ENCODE measurements at places on chromosomes 16 and 17.
A peak's percentile ranks its signal among the peaks of the same experiment; 100 is the strongest.

GRCh38 chr17:4276514-4276913 lies 12.7 kb upstream of the ANKFY1 start:
- no peak for DNase-seq

GRCh38 chr17:83091257-83092141 lies 12.1 kb downstream of the METRNL start:
- no peak for DNase-seq

GRCh38 chr17:41494524-41494923 lies 4.8 kb upstream of the KRT36 start:
- DNase-seq, result no peak

DNA sequence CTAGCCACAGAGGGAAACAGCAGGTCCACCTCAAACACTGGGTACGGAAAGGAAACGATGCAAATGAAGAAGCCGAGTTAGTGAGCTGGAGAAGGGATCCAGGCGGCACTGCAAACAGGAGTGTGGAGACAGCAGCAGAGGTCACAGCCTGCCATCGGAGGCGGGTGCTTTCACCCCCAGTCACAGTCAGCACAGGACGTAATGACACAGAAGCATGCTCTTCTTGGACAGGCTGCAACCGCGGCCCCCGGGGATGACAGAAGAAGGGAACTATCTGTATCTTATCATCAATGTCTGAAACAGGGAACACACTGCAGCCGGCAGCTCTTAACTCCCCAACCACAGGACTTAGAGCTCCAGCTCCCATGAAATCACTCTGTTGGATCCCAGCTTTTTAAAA lies 16.1 kb upstream of the SLC38A8 start:
- DNase-seq, result no peak

- DNase-seq, result no peak
Observed at GRCh38 chr17:76995387-76996105, 127.3 kb downstream of the MGAT5B start.

GRCh38 chr16:81547194-81547938 lies 102.8 kb downstream of the CMIP start:
- no peak for DNase-seq

DNA sequence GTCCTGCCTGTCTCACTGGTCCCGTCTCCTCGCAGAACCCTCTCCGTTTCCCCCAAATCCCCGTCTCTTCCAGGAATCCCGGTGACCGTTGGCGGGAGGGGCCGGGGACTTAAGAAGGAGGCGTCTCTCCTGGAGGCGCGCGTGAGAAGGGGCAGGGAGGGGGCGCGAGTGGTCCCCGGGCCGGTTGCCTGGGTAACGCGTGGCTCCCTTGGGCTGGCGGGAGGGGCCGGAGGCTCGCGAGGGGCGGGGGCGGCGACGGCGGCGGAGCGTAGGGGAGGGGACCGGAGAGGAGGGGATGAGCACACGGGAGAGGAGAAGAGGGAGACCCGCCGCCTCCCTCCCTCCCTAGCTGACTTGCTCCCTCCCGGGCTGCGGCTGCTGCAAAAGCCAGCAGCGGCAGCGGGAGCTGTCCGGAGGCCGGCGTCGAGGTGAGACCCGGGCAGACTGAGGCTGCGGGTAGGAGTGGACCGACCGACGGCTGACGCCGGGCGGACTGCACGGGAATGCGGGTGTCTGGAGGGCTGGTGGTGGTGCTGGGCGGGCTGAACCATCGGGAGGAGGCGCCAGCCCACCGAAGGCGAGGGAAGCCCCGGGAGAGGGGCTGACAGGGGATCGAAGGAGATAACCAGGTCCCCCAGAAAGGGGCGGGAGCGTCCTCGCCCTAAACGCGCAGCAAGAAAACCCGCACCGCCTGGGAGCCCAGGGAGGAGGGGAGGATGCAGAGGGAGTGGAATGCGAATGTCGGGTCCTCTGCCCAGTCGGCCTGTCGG lies at the start of gene PRRT2:
TSS of gene PRRT2 (plus strand) at position 298 of the 770 bp plus-strand sequence. CDS start 862 bp downstream, outside the sequence.
- peak; percentile 62 for DNase-seq

DNA sequence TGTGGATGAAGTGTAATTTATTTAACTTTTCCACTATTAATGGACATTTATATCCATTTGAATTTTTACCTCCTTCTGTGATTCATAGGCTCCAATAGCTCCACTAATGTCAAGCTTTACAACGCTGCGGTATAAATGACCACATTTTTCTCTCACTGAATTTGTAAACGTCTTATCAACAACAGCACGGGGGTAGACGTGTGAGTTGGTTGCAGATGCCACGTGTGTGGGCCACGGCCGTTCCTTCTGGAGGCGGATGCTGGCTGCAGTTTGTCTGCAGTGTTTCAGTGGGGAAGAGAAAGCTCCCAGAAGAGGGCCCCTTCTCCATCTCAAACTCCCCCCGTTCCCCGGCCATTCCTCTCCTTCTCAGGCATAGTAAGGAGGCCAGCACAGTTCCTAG lies 68.2 kb upstream of the XYLT1 start:
- DNase-seq, result no peak

GRCh38 chr16:57994778-57995177 lies 5.7 kb downstream of the ZNF319 start:
- DNase-seq, result peak; percentile 52

- no peak for DNase-seq
Observed at GRCh38 chr17:79878329-79878947, 39.2 kb upstream of the CBX4 start.

DNA sequence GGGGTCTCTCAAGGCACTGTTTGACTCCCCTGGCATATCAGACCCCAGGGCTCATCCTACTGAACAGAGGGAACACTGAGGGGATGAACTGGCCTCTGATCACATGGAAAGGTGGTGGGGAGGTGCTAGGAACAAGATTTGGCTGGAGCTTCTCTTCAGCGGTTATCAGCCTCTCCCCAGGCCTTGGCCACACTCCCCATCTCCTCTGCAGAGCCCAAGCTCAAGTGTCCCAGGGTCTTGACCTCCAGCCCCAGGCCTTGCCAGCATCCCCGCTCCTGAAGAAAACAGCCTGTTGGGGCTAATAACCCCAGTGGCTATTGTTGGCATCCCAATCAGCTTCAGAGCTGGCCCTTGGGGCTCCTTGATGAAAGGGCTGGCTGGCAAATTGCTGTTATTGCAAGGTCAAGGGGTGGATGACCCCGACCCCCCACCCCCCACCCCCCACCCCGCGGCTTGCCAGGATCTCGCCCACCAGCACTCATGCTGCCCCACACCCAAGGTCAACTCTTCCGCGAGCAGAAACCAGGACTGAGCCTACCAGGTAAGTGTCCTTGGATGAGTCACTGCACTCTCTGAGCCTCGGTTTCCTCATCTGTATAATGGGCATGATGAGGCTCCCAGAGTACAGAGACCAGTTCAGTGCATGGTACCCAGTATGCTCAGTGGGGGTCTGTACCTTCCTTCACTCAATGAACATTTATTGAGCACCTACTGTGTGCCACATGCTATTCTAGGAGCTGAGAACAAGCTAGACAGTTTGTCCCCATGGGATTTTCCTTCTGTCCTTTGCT lies 18.8 kb upstream of the FAM83G start:
- DNase-seq, result no peak

DNA sequence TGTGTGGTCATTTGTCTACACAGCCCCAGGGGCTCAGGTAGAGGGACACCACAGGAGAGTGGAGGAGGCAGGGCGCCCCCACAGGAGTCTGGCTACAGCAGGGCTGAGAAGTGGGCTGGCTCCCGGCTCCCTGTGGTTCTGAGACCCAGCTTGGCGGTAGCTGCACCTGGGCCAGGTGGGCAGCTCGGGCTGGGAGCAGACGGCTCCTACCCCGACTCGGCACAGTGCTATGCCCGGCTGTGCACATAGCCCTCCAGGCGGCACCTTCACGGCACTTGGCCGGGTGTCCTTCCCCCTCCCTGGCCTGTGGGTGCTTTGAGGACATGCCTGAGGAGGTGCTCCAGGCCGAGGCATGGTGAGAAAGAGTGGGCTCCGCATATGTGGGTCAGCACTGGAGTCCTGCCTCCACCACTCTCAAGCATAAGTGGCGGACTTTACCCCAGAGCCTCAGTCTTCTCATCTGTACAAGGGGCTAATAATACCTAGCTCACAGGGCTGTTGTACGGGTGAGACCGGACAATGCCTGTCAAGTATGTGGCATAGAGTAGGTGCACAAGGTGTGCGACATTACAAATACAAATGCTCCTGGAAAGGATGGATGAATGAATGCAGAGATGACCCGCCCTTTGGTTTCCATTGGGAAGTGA lies 50.1 kb upstream of the JPH3 start:
- no peak for DNase-seq

DNA sequence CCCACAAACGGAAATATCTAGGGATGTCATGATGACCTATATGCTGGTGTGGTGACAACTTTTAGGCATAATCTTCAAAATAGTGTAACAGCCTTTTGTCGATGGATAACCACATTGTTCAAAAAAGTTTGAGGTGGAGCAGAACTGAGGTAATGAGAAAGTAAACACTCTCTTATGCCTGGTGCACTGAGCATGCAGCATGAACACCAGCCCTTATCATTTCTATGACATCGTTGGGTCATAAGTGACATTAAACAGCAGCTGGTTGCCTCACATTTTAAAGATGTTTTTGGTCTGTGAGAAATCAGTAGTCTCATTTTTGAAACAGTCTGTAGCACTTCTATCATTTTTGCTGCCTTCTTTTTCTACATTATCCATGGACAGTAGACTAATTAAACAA lies 1.8 kb downstream of the KRT23 start:
- no peak for DNase-seq

DNA sequence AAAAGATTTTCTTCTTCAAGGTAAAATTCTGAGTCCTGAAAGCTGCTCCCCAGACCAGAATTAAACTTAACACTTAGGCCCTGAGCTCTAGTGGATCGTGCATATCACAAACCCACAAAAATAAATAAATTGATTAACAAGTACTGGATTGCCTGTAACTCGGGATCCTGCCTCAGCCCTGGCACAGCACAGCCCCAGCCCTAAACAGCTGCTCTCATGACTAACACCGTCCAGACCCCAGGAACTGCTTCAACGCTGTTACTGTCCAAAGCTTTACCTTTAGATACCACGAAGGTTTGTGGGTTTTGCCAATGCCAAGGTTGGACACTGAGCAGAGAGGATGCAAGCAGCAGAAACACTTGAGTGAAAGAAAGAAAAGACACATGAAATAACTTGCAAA lies 172.5 kb downstream of the COPRS start:
- no peak for DNase-seq

- no peak for DNase-seq
Observed at GRCh38 chr16:25219070-25219737, 2.5 kb downstream of the AQP8 start.

- no peak for DNase-seq
Observed at GRCh38 chr16:66899310-66899944, 19.1 kb downstream of the PDP2 start.

DNA sequence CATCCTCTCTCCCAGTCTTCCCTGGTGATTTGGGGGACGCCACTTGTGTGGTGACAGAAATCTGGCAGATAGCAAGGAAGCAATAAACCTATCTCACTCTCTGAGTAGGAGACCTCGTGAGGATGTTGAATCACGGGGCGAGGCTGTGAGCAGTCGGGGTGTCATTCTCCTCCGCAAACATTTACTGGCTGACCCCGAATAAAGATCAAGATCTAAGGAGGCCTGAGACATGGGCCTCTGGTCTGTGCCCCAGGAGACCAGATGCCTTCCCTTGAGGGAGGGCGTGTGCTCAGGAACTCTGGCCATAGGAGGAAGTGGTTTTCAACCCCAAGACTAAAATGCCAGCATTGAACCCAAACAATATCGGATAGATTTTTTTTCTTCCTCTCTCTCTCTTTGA lies 53.1 kb downstream of the FOXL1 start:
- DNase-seq, result no peak

- DNase-seq, result no peak
Observed at GRCh38 chr16:46885960-46886763, 2.0 kb downstream of the GPT2 start.

DNA sequence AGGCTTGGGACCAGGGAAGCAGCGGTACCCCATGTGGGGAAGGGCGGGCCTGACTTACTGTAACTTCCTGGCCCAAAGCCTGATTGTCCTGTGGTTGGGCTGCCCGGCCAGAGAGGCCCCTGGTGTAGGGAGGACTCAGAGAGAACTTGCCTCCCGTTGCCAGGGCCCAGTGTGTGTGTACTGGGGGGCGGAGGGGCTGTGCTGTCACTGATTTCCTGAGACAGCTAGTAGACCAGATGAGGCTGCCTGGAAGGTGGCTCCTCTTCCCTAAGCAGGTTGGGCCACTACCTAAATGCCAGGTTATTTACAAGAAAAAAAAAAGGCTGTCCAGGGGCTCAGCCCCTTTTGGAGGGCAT lies 16.7 kb downstream of the SOCS3 start:
- no peak for DNase-seq

- peak; percentile 79 for DNase-seq
Observed at GRCh38 chr16:1378804-1379303, 27.1 kb downstream of the GNPTG start.

DNA sequence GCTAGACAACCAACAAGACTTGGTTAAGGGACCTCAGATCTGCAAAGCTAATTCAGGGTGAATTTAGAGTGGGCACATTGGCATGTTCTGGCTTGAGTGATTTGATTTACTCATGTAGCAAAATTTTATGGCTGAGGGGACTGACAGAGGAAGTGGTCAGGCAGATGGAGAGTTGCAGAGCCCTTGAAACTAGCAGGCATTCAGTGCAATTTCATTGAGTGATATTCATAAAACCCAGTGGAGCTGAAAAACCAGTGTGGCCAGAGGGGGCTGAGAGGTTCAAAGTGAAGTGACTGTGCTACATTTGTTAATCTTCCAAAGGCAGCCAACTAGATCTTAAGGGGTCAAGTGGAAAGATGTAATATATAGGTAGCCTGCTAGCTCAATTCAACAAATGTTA lies 2.2 kb upstream of the TMEM94 start:
- no peak for DNase-seq

DNA sequence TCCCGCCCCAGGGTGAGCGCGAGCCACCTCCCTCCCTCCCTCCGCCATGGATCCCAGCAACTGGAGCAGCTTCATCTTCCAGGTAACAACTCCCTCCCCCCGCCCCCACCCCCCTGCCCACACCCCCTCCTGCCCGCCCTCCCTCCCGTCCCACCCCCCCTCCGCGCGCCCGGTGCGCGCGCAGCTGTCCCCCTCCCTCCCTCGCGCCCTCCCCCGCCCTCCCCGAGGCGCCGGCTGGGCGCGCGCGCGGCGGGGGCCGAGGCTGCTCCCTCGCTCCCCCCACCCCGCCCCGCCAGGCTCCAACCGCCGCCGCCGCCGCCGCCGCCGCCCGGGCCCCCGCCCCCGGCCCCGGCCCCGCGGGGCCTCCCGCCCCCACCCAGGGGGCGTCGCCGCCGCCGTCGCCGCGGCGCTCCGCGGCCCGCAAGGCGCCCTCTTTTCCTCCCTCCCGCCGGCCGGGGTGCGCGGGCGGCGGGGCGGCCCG lies at the start of gene MAZ:
TSS of gene MAZ (plus strand) at position 431 of the 481 bp plus-strand sequence. CDS start 173 bp downstream, outside the sequence.
- DNase-seq, result no peak

- DNase-seq, result no peak
Observed at GRCh38 chr16:72649254-72649944, 398.5 kb downstream of the ZFHX3 start.

DNA sequence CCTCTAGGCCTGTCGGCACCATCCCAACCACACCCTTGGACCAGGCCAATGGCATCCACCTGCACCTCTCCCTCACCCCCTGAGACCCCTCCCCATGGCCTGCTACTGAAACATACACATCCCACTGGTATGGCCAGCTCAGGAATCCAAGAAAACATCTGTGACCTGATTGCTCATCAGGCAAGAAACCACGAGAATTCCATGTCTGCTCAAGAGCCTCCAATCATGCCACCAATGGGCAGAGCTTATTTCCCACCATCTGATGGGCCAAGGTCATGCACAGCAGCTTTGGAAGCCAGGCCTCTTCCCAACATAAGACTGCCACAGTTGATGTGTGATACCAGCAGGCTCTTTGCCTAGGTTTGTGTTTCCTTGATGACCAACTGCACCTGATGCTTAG lies 190.1 kb downstream of the C16orf78 start:
- no peak for DNase-seq

GRCh38 chr16:82300374-82300951 lies 130.4 kb upstream of the MPHOSPH6 start:
- DNase-seq, result no peak
